Activated CD4-positive, alpha-beta memory T cell treated with anti-CD3 and anti-CD28 coated beads, Interleukin-2, amount 10 ng/mL, durations not matched to agents 7 days and 5 days (primary cell): ENCODE measurements at places on chromosomes 7 and 10. TPM values are rescaled to one million over a fixed set of nuclear protein-coding genes. Genes with fewer than 3 reads are reported as not detected.

DNA sequence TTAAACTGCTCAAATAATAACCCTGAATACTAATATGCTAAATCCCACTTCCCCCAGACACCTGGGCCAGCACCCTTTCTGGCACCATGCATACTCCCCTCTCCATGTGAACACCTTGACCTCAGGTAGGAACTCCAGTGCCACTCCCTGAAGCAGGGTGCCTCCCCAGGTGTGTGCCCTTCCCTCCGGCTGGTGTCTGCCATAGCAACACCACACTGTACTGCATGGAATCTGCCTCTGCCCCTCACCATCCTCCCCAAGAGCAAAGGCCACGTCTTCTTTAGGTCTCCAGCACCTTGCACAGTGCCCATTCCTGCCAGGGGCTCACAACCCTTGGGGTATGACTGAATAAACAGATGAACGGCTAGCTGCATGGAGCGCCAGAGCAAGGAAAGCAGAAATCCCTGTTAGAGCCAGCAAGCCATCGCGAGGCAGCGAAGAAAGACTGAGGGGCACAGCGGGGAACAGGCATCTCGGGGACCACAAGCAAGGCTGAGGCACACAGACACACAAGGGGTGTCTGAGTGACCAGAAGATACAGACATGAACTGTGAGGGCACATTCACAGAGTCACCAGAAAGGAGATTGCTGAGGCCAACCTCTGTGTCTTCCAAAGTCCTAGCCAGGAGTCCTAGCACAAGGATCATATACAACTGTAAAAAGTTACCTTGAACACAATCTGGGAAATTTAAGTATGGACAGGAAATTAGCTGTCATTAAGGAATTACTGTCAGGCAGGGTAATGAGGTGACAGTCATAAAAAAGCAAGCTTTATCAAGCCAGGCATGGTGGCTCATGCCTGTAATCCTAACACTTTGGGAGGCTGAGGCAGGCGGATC lies 25.7 kb downstream of the COBL start:
- H3K36me3 ChIP-seq: no peaks in the 10 kb centered on the region
- peaks cover 5% of the 10 kb centered on the region for H3K27me3 ChIP-seq
- H3K4me1 ChIP-seq: no peaks in the 10 kb centered on the region

DNA sequence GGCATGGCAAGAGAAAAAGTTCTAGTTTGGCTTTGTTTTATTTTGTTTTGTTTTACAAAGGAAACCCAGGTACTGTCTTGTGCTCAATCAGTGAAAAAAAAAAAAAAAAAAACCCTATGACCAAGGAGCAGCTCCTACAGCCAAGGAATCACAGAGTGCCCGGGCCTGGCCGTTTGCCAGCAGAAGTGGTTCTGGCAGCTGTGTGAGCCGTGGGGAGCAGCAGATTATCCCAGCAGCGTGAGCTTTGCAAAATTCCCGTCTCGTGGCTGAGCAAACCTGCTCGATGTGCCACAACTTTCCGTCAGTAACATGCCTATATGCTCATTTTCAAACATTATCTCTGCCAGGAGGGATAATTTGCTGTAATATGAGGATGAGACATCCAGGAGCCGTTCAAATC lies 293.7 kb downstream of the POU6F2 start:
- no peak overlapping the region for H3K4me3 ChIP-seq
- H3K27me3 ChIP-seq: no peaks in the 10 kb centered on the region
- no peaks in the 10 kb centered on the region for H3K36me3 ChIP-seq
- DNase-seq: no peak
- no peak overlapping the region for H3K27ac ChIP-seq
- no peaks in the 10 kb centered on the region for H3K4me1 ChIP-seq

Gene ANKRD61
- not detected for total RNA-seq

Gene TNS3
- total RNA-seq: 0.15 TPM
